ENCODE measurements at places on chromosomes 16 and 17. TPM values are rescaled to one million over a fixed set of nuclear protein-coding genes. Genes with fewer than 3 reads are reported as not detected.

DNA sequence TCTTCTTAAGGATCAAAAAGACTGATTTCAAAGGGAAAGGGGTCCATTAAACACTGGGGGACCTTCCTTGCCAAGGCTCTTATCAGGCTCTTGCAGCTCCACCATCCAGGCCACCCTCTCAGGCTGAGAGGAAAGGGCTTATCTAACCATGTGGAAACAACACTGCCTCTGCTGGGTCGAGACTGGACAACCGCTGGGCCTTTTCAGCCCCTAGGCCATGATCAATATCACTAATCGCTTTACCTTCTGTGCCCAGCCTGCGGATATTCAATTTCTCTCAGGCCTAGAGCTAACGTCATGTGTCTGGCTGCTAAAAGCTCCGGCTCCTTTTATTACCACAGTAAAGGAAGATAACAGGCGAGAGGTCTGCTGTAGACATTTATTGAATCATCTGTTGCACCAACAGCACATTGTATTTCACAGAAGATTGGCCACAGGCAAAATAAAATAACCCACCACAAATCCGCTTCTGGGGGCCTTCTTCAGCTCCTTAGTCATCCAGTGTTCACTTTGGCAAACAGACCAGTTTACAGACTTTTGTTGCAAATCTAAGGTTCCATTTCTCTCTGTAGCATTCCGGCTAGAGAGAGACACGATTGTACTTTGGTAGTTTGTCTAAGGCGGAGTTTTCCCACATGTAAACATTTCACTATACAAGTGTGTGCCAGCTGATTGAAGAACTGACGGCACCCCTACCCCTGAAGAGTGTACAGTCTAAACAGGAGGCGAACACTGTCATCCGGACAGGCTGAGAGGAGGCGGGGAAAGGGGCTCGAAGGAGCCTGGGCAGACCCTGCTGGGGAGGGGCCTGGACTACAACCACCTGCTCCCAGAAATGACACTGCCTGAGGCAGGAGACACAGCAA is 13.9 kb downstream of the CYB561 start:
- no peak for DNase-seq

DNA sequence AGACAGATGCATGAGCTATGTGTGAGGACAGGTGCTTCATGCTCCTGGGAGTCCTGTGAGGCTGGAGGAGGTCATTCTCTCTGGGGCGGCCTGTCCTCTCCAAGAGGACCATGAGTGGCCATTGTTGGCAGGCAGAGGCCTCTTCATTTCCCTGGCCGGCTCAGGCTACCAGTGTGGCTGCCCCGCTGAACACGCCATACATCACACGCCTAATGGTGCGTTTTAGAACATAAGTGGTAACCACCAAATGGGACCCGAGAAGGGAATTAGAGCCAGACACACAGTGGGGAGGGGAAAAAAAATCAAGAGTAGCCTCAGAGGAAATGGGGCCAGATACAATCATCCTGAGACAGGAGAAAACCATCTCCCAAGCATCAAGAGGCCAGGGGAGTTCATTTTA is 140.0 kb downstream of the SPACA3 start:
- DNase-seq = no peak

DNA sequence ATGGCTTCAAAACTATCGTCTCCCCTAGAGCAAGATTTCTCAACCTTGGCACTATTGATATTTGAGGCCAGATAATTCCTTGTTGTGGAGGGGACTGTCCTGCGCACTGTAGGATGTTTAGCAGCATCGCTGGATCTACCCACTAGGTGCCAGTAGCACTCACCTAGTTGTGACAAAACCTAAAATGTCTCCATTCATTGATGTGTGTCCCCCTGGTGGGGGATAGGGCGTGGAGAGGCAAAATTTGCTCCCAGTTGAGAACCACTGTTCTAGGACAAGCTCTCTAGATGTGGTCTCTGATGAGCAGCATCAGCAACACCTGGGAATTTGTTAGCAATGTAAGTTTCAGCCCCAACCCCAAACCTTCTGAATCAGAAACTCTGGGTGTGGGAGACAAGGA is 259.0 kb downstream of the XYLT1 start:
- DNase-seq = no peak

- no peak for DNase-seq
These were observed 1.0 kb downstream of the LMF1 start for GRCh38 chr16:969508-970385.

DNA sequence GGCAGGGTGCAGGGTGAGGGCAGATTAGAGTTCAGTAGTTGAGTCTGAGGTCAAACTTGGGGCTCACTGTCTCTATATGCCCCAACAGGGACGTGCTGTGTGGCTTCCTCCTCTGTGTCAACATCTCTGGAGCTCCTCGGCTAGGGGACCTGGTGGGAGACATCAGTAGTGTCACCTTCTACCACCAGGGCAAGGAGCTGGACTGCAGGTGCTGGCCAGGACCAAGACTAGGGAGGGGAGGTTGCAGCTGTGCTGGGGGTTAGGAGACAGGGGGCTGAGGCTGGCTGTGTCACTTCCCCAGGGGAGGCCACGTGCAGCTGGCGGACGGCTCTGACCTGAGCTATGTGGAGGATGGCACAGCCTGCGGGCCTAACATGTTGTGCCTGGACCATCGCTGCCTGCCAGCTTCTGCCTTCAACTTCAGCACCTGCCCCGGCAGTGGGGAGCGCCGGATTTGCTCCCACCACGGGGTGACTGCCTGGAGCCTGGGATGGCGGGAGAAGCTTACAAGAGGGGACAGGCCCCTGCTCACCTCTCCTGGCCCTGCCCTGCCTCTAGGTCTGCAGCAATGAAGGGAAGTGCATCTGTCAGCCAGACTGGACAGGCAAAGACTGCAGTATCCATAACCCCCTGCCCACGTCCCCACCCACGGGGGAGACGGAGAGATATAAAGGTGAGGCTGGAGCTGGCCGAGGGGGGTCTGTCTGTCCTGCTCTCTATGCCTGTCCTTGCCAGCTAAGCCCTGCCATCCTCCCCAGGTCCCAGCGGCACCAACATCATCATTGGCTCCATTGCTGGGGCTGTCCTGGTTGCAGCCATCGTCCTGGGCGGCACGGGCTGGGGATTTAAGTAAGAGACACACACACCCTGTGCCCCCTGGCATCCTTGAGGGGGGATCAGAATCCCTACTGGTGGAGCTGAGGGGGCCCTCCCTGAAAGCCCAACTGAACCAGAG is 18.9 kb downstream of the ADAM11 start:
- DNase-seq = no peak

DNA sequence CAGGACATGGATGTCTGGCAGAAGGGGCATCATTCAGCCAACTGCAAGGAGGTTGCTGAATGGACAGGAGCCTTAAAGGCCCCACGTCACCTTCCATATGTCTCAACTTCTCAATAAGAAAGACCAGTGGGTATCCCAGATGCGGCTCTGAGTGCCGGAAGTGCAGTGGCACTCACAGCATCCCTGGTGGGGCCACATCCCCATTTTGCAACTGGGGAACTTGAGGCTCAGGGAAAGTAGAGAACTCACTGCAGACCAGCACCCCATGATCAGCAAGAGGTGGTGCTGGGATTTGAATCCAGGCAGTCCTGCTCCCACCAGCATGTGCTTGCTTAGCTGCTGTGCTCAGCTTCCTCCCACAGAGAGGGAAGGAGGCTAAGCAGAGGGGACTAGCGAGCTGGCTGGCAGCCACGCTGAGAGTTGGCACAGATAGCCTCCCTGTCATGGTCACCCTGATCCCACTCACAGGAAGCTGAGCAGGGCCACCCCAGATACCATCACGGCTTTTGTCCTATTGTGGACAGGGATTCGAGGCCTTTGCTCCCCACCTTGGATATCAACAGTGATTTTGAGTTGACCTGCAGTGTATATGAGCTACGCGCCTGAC is 294.2 kb upstream of the FOXF1 start:
- DNase-seq = no peak

DNA sequence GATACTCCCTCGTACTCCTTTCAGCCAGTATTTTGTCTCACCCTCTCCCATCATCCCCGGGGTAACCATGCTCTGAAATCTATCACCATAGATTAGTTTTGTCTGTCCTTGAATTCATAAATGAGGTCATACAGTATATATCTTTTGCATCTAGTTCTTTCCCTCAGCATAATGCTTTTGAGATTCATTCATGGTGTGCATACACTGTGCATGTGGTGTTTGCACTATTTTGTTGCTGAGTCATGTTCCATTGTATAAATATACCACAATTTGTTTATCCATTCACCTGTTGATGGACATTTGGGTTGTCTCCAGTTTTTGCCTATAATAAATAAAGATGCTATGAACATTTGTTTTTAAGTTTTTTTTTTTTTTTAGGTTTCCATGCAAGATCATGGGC is 34.2 kb upstream of the NLRP1 start:
- DNase-seq = no peak

RCVRN gene
- polyA plus RNA-seq = 0.38 TPM

- DNase-seq = no peak
These were observed 43.4 kb downstream of the LMF1 start for GRCh38 chr16:927406-927805.

GRCh38 chr16:51237861-51238378 is 86.8 kb upstream of the SALL1 start:
- no peak for DNase-seq

ZNF213 gene
- polyA plus RNA-seq = 15.9 TPM

CFAP97D1 gene
- polyA plus RNA-seq = 0.11 TPM

DNA sequence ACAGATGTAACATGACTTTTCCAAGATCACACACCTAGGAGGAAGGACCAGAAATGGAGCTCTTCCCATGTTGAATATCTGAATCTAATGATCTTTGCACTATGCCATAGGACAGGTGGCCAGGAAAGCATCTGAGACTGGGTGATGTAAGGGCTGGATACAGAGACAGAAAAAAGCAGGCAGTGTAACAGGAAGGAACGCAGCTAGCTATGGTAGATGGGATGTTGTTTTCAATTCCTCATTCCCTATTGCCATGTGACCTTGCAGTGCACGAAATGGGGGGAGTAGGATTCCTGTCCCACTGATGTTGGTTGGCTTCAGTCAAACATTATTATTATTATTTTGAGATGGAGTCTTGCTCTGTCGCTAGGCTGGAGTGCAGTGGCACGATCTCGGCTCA is 3.7 kb upstream of the NPIPB15 start:
- DNase-seq = no peak

- DNase-seq = no peak
These were observed 6.5 kb downstream of the SLC47A2 start for GRCh38 chr17:19709841-19710240.

CCDC154 gene
- polyA plus RNA-seq = 4.1 TPM

HNF1B gene
- polyA plus RNA-seq = 117 TPM

FASN gene
- 56.9 TPM for polyA plus RNA-seq

TEX19 gene
- polyA plus RNA-seq = not detected

- no peak for DNase-seq
These were observed 22.5 kb upstream of the CMTR2 start for GRCh38 chr16:71311553-71312158.

DNA sequence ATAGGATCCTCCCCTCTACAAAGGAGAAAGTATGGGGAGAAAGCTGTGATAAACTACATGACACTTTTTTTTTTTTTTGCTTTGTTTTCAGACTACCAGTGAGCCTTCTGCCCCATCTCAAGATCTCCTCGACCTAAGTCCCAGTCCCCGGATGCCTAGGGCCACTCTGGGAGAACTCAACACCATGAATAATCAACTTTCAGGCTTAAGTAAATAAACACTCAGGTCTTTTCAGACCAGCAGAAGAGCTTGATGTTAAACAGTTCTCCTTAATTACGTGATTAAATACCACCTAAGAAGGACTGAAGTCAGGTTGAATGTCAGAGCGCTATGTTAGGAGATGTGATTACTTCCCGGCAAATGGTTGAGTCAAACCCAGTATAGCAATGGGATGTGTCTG is 31.4 kb downstream of the COX11 start:
- no peak for DNase-seq

ACAP1 gene
- 7.0 TPM for polyA plus RNA-seq

- DNase-seq = no peak
These were observed 529.5 kb upstream of the RBFOX1 start for GRCh38 chr16:6803176-6803575.

C16orf92 gene
- not detected for polyA plus RNA-seq

DNA sequence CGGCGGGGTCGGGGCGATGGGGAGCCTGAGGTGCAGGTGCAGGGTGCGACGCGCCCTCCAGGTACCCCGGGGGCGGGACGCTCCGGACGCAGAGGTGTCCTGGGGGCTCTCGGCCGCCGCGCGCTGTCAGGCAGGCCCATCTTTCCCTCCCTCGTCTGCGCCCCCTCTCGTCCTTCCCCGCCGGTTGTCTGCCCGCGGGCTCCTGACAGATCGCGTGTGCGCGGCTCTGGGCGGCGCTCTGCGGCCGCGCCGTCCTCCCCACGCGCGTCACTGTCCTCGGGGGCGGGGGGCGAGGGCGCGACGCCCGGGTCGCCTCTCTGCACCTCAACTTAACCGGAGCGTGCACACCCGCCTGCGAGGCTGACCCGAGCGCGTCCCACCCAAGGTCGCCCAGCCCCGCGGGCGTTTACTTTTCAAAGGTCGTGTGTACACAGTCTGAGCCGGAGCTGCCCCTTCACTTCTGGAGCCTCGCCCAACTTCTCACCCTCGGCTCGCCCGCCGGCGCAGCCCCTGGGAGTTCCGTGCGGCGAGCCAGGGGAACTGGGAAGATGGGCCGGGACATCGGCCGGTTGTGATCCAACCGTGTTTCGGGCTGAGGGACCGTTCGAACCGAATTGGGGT is 512 bp downstream of the AKAP1 start:
- DNase-seq = no peak

DNA sequence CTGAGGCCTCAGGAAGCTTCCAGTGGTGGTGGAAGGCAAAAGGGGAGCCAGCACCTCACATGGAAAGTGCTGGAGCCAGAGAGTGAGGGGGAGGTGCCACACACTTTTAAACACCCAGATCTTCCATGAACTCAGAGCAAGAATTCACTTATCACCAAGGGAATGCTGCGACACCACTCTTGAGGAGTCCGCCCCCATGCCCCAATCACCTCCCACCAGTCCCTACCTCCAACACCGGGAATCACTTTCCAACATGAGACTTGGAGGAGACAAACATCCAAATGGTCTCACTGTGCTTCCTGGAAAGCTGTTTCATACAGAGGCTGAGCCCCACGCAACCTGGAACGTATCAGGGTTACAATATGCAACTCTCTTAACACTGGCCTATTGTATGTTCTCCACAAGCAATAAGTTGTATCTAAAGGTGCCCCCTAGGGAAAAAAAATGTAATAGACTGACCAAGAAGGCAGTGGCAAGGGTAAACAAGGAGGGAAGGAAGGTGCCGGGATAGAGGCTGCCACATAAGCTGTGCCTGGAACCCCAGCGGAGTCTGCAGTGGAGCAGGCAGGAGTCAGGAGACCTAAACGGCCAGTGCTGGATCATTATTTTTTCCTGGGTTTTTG is 106.7 kb upstream of the FOXF1 start:
- no peak for DNase-seq

Data from left renal pelvis (tissue), 4 donors.